ENCODE measurements at places on chromosomes 16 and 17.

GRCh38 chr17:63550817-63551639 lies 751 bp downstream of the DCAF7 start:
- DNase-seq, result no peak

- DNase-seq, result no peak
Observed at GRCh38 chr16:11605891-11606290, 19.2 kb upstream of the LITAF start.

GRCh38 chr17:62966426-62967204 lies 580 bp downstream of the TANC2 start:
- peak; percentile 54 for DNase-seq

DNA sequence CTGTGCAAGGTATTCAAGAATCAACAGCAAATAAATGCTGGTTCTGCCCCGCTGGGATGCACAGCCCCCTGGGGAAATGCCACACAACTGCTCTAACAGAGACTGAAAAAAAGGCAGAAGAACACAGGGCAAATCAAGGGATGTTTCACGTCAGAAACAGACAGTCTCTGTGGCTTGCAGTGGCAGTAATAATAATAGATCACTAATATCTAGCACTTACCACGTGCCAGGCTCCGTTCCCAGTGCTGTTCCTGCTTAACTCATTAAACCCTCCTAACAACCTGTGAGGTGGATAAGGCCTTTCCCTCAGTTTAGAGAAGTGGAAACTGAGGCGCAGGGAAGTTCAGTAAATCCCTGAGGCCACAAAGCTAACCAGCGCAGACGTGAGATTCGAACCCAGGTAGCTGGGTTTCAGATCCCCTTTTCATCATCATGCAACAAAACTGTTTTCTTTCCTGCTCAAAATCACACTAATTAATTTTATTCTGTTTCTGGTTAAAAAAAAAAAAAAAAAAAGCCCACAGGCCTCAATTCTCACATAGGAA lies 36.7 kb downstream of the ARHGAP17 start:
- no peak for DNase-seq

DNA sequence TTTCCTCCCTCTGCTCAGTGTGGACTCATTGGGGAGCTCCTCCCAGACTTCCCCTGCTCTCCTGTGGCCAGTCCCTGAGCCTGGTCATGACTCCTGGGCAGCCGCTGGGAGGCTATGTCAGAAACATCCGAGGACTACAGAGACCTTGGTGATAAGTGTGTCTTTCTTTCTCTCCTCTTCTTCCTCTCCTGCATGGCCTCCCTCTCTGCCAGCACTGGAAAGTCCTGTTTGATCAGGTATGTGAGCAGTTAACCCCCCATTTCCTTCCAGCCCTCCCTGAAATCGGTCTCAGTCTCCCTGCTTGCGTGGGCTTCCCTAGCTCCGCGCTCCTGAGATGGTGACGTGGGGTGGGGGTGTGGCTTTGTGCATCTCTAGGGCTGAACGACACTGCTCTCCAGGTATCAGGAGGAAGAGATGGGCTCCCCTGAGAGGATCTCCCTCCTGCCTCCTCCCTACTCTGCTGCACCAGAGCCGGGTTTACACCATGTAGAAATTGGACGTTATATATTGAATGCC lies 2.1 kb downstream of the RHBDL3 start:
- DNase-seq, result no peak

DNA sequence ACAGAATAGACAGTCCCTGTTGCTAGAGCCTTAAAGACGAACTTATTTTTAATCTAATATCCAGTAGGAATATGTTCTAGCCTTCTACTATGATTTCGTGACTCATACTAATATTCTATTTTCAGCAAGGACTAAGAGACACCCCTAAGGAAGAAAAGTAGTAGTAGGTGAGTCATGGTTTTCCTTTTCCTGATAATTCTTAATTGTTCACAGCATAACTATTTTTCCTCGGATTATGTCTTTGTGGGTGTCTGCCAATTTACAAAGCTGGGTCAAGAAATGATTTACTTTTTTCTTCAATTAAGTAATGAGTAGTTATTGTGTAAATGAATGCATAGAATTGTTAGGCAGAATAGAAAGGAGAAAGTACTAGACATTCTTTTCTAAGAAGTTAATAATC lies 292.2 kb downstream of the TOX3 start:
- no peak for DNase-seq

- no peak for DNase-seq
Observed at GRCh38 chr16:84348386-84348888, 19.9 kb upstream of the ATP2C2 start.

DNA sequence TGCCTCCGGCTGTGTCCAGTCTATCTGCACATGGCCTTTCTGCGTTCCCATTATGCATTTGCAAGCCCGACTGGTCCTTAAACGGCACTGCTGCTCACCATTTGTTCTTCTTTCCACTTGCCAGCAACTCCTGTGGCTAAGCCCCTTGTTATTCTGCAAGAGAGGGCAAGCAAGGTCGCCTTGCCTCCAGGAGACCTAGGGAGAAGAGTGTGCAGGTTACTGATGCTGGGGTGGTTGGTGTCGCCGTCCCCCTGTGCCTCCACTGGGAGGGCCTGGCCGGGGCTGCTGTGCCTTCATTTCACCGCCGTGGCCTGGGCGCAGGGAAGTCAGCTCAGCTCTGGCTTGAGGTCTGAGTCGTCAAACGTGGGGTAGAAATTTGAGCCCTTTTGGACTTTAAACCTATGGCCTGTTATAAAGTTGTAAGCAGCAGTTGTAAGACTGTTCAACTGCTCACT lies 12.7 kb downstream of the SLC6A4 start:
- no peak for DNase-seq

DNA sequence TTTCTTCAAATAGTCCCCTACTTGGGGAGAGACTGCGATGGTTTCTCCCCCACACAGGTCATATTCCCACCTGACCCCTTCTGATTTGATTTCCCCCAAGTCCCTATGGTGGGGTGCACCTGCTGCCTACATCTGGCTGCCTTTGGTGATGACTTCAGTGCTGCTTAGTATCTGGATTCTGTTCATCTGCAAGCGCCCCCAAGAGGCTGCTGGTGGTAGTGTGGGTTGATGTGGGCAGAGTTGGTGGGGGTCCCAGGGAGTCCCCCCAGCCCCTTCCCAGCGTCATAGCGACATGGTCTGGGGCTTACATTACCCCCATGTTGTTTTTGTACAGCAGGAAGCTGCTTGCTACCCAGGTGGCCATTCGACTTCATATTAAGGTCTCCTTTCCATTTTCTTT lies 99.2 kb downstream of the NTN1 start:
- DNase-seq, result no peak

GRCh38 chr17:77341069-77341541 lies 200.3 kb downstream of the SEC14L1 start:
- no peak for DNase-seq

GRCh38 chr16:27108051-27108770 lies 41.5 kb downstream of the C16orf82 start:
- DNase-seq, result no peak

DNA sequence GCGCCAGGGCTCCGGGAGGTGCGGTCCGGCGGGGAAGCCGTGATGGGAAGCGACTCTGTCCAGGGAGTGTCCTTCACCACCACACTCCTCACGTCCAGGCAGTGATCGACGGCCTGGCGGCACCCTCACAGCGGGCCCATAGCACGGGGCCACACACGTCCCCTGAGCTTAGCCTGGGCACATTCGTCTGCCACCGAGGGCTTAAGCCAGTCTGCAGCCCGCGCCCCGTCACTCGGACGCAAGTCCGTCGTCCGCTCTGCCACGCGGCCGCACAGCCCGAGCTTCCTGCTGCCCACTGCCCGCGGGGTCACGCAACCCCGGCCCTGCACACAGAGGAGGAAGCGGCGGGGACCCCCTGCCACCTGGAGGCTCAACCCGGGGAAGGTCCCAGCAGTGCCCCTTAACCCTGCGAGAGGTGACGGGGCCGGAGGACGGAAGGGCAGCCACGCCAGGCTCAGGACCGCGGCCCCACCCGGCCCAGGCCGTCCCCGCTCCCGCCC lies 3.0 kb upstream of the TBX2 start:
- DNase-seq, result no peak

GRCh38 chr16:13793841-13794409 lies 126.0 kb upstream of the ERCC4 start:
- no peak for DNase-seq

DNA sequence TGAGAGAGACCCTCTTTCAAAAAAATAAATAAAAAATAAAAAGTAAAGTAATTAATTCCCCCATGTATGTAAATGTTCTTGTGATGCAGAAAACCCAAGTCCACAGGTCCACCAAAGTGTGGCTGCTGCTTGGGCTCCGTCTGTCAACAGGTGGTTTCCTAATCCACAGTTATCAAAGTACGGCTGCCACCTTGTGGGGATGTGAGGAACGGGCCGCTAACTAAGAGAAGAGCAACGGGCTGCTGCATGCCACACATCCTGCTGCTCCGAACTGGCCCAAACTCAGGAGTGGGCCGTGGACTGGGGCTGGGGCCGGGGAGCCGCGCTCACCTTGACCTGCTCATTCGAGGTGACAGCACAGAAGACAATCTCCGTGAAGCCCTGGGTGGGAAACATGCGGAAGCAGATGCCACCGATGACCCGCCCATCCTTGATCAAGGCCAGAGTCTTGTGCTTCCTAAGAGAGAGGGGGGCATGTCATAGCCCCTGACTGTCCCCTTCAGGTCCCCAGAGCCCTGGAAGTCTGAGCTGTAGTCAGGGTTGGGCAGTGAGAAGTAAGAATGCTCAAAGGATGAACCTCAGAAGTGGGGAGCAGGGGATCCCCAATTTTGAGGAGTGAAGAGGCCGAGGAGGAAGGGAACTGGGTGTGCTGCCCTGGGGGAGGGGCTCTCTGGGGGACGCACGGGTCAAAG lies 4.3 kb downstream of the KAT2A start:
- peak; percentile 74 for DNase-seq

- DNase-seq, result no peak
Observed at GRCh38 chr17:7426203-7426863, 917 bp downstream of the SPEM2 start.

GRCh38 chr16:84033251-84034195 lies 9.1 kb downstream of the SLC38A8 start:
- DNase-seq, result no peak

- DNase-seq, result no peak
Observed at GRCh38 chr16:89323120-89323960, 105.8 kb downstream of the ZNF778 start.

DNA sequence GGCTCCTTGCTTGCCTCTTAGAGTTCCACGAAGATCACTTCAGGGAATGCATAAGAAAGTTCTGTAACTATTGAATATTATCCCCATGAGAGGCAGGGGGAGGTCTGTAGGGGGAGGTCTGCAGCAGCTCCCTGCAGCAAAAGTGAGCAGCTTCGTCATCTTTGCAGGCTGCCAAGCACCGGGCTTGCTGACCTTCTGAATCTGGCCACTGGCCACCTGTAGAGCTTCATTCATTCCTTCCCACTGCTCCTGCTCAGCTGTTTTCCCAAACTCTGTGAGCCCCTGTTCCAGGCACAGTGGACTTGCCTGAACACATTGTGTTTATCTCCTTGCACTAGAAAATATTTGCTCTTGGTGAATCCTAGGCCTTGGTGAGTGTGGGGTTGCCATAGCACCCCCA lies 443.3 kb downstream of the HAPSTR1 start:
- DNase-seq, result no peak

GRCh38 chr16:28062847-28063521 lies 530 bp downstream of the GSG1L start:
- DNase-seq, result no peak

DNA sequence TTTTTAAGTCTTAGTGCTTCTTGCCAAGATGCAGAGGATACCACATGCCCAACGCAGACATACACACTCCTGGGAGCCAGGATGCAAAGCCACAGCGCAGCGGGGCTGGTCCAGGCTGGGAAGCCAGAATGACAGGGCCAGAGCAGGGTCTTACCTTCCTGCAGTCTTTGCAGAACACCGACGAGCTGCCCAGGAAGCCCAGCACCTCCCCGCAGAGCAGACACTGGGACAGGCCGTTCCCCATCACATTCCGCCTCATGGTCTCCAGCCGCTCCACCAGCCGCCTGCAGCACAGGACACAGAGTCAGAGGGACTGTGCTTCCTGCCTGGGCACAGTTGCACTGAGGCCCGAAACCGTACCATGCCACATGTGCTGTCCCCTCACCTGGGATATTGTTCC lies 33.3 kb downstream of the RPH3AL start:
- no peak for DNase-seq

GRCh38 chr17:33786478-33786877 lies 468.6 kb upstream of the CCL2 start:
- no peak for DNase-seq
